ENCODE measurements at places on chromosomes 12 and 14.
A peak's percentile ranks its signal among the peaks of the same experiment; 100 is the strongest.

- DNase-seq: no peak
Observed at GRCh38 chr12:1795221-1795784, 25.1 kb upstream of the LRTM2 start.

GRCh38 chr14:61233436-61233956 lies 47.6 kb downstream of the TMEM30B start:
- no peak for DNase-seq

GRCh38 chr12:40575987-40576386 lies 116.3 kb upstream of the CNTN1 start:
- no peak for DNase-seq

- DNase-seq: no peak
Observed at GRCh38 chr14:33401311-33401710, 462.6 kb downstream of the NPAS3 start.

DNA sequence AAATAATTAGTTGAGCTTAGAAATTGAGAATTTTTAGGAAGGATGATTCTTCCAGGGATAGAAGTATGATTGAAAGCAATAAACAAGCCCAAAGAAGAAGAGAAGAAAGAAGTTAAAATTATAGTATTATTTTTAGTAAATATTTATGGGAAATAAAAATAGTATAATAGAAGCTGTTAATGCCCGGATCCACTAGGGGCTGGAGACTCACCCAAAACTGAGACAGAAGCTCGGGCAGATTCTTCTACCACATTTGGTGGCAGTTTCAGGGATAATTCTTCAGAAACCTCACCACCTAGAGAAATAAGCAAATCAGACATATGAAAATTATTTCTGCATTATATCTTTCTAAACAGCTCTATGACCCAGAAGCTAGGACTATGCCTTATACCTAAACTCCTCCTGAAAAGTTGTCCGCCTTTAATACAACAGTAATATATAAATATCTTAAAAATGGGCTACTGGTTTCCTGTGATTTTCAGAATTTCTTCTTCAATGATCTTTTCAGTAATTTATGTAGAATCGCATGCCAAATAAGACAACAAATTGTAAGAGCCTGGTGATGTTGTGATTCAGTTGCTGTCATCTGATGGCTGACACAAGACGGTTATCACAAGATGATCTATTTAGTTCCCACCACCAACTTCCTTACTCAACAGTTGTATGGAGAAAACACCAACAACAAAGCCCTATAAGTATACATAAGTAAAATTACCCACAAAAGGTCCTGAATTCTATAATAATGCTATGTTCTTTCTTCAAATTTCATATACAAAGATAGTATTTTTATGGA lies 35.6 kb downstream of the A2M start:
- DNase-seq: no peak

DNA sequence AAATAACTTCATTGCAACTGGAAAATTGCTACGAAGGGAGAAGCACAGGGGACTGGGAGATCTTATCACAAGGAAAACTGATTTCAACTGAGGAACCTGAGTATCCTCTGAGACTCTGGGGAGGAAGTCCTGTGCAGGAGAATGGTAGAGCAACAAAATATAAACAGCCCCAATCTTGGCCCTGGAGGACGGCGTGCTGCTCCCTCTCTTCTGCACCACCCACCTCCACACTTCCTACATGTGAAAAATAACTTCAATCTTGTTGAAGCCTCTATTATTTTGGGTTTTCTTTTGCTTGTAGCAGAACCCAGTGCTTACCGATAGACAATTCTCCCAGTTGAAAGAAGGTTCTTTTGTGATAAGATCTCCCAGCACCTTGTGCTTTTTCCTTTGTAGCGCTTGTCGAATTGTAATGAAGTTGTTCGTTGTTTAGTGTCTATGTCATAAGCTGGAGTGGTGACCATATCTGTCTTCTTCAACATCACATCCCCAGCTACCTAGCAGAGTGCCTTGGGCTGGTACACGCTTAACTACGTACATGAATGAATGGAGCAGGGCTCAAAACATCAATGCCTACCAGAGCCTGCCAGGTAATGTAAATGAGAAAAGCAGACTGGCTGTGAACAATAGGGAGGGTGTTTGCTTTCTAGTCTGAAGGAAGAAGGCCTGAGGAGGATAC lies 2.8 kb upstream of the CD4 start:
- DNase-seq: no peak

- DNase-seq: no peak
Observed at GRCh38 chr12:104057771-104058197, 6.5 kb upstream of the HCFC2 start.

- DNase-seq: no peak
Observed at GRCh38 chr12:118166946-118167345, 31.0 kb downstream of the PEBP1 start.

DNA sequence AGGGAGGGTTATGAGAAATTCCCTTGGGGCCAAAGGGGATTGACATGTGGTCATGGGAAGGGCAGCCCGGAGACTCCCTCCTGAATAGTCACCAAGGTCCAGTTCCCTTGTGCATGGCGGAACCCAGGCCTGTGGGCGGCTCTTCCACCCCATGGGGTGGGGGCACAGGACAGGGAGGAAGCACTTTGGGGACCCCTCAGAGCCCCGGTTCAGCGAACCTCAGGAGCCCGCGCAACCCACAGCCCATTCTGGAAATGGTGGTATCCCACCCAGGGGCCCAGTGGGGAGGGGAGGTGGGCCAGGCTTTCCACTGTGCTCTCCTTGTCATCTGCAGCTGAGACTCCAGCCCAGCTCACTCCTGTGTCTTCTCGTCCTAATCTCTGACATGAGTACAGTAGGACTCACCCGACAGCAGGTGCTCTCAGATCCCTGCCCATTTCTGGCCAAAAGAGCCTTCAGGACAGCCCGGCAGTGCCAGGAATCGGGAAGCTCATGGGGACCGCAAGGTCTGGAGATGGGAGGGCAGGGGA lies 255.2 kb upstream of the SFSWAP start:
- DNase-seq: no peak

- no peak for DNase-seq
Observed at GRCh38 chr12:117011988-117012805, 87.0 kb downstream of the TESC start.

- DNase-seq: no peak
Observed at GRCh38 chr14:77864085-77864484, 64.2 kb downstream of the ADCK1 start.

DNA sequence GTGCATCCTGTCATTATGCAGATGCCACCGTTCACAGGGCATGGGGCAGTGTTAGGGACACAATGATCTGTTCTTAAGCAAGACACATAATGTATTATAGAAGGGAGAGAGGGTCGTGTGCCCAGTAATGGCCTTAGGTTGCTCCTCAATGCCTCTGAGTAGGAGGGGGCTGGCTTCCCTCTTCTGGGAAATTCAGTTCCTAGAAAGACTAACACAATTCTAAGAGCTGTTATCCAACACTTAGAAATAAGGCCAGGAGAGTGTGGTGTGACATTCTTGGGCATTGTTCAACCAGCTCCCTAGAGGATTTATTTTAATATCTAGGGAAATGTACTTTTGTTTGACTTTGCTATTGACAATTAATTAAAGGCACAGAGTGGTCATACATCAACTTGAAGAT lies 118.5 kb downstream of the ADCK1 start:
- DNase-seq: no peak

GRCh38 chr12:19624491-19624890 lies 185.2 kb downstream of the AEBP2 start:
- DNase-seq: no peak

DNA sequence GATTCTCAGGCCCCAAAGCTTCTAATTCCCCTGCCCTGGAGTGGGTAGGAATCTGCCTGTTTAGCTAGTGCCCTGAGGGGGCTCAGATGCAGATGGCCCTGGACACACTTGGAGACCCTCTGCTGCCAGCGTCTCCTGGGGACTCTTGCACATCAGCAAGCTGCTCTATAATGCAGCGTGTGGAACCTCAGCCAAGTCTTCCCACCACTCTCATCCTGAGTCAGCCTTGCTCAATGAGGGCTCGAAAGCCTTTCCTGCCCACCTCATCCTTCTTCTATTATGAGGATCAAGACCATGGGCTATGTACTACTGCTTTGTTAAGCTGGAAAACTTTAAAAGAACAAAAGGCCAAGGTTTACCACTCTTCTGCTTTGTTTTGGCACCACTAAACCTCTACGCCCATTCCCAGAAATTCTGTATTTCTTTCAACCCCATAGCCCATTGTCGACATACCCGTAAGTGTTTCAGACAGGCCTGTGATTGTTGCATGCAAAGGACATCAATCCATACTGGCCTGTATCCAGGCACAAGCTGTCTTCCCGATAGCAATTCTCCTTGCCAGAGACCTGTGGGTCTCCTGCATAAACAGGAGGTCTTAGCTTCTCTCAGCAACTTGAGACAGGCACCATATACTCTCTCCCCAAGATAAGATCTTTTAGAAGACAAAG lies 246.9 kb downstream of the DPF3 start:
- DNase-seq: no peak

GRCh38 chr14:74835645-74836250 lies 40.2 kb downstream of the PROX2 start:
- no peak for DNase-seq

GRCh38 chr12:14384783-14385638 lies 19.5 kb downstream of the ATF7IP start:
- peak; percentile 85 for DNase-seq

DNA sequence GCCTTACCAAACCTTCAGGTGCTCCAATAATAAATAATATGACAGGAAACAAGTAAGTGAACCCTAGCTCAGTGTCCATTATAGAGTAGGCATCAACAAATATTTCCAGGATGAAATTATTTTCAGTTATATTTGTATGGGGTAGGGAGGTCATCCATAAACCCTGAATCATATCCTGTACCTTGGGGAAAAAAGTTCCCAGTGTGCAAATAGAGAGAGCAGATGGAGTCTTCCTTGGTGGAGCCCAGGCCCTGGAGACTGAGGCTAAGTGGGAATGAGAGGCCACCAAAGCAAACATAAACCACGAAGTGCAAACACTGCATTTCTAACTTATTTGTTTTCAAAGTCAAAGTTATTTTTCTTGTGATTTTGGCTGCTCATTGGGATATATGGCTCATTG lies 8.5 kb upstream of the ERP27 start:
- no peak for DNase-seq

GRCh38 chr14:50232276-50232642 lies 881 bp upstream of the SOS2 start:
- no peak for DNase-seq

- no peak for DNase-seq
Observed at GRCh38 chr14:51963286-51963685, 26.1 kb upstream of the RTRAF start.

DNA sequence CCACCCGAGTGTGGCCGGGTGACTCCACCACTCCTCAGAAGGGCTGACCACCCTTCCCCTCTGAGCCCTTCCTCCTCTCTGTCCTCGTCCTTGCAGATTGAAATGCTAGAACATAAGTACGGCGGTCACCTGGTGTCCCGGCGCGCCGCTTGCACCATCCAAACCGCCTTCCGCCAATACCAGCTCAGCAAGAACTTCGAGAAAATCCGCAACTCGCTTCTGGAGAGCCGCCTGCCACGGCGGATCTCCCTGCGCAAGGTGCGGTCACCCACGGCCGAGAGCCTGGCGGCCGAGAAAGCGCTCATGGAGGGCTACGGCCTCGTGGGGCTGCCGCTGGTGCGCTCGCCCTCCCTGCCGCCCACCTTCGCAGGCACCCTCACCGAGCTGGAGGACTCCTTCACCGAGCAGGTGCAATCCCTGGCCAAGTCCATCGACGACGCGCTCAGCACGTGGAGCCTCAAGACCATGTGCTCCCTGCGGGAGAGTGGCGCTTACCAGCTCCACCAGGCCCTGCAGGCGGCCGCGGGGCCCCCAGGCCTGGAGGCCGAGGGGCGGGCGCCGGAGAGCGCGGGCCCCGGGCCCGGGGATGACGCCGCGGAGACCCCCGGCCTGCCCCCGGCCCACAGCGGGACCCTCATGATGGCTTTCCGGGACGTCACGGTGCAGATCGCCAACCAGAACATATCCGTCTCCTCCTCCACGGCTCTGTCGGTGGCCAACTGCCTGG lies 71.8 kb downstream of the IQSEC3 start:
- no peak for DNase-seq

DNA sequence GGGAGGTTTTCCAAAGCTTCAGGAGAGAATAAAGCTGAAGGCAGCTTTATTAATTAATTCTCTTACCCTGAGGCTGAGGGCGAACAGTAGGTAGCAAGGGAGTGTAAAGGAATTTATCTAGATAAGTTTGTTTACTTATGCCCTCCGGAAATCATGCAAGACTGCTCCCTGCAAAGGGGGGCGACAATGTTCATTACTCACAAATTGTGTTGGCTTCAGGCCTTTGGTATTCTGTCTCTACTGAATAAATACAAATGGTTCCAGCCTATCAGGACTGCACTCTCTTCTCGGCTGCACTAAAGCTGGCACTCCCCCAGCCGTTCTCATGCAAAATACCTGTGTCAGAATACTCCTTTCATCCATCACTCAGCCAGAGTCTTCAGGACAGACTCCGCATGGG lies 120.8 kb downstream of the PPHLN1 start:
- no peak for DNase-seq

DNA sequence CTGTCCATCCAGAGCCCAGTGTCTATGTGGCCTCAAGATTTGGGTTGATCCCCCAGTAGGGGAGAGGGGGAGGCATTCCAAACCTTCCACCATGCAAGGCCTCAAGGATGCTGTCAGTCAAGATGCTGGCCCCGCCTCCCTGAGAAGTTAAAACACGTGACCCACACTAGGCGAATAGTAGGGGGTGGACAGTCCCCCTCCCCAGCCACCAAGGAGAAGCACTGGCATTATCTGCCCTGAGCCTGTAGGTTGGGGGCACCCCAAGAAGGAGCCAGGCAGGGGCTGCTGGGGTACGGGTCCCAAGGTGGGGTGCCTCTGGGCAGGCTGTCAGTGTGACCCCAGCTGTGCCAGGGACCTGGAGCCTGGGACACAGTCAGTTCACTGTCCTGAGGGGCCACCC lies 2.3 kb downstream of the SLC25A29 start:
- peak; percentile 35 for DNase-seq

GRCh38 chr14:33711811-33712216 lies 239.1 kb downstream of the EGLN3 start:
- DNase-seq: no peak

DNA sequence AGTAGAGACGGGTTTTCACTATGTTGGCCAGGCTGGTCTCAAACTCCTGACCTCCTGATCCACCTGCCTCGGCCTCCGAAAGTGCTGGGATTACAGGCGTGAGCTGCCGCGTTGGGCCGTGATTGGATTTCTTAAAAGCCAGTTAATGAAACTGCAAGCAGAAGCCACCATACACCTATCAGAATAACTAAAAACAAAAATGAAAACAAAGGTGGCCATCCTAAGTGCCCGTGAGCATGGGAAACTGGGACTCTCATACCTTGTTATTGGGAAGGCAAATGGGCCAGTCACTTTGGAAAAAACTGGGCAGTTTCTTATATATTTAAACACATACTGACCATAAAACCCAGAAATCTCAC lies 7.7 kb upstream of the TCTN1 start:
- DNase-seq: no peak

- no peak for DNase-seq
Observed at GRCh38 chr14:91363776-91364523, 53.7 kb downstream of the CCDC88C start.

DNA sequence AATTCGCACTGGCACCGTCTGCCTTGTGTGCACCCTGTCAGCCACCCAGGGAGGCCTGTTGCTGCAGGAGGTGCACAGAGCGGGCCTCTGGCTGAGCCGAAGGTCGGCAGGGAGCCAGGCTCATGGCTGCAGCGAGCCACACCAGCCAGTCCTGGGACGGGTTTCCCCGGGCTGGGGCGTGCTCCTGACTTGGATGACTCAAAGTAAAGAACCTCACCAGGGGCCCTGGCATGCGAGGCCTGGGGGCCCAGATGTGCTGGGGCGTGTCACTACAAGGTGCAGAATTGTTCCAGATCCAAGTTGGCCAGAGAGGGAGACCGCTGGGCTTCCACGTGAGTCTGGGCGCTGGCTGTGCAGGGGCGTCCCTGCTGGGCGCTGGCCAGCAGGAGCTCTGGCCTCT lies 34.5 kb downstream of the FBRSL1 start:
- peak; percentile 62 for DNase-seq
